Stimulated activated CD4-positive, alpha-beta T cell treated with anti-CD3 and anti-CD28 coated beads, TNF-alpha, amount 100 ng/mL, for 24 hours (primary cell): ENCODE measurements at places on chromosomes 1 and 21.
A peak's percentile ranks its signal among the peaks of the same experiment; 100 is the strongest.

DNA sequence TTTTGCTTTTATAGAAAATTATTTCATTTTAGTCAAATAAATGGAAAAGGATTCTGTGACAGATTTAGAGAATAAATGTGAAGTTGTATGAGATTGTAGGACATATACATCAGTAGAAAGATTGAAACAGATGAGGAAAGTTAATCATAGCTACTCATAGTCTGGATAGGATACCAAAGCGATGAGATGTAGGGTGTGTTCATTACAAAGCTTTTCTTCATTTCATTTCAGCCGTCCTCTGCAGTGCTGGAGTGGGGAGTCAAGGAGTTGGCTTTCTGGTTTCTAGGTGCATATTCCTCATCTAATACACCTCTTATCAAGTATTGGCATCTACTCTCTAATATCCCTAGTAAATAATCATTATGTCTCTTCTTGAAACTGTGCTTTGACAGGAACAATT lies 149.5 kb upstream of the NEGR1 start:
- DNase-seq = no peak

DNA sequence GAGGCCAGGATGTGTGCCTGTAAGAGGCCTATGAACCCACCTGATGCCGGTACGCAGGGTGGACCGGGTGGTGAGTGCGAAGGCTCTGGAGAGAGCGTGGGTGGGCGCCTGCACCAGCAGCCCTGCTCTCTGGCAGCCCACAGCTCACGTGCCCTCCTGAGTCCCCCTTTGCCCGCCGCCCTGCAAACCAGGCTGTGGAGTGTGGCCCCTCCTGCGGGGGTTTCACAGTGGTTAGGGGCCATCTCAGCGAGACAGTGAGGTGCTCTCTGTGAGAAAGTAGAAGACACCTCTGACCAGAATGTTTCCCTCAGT lies 22.3 kb downstream of the RHBG start:
- no peak for DNase-seq

DNA sequence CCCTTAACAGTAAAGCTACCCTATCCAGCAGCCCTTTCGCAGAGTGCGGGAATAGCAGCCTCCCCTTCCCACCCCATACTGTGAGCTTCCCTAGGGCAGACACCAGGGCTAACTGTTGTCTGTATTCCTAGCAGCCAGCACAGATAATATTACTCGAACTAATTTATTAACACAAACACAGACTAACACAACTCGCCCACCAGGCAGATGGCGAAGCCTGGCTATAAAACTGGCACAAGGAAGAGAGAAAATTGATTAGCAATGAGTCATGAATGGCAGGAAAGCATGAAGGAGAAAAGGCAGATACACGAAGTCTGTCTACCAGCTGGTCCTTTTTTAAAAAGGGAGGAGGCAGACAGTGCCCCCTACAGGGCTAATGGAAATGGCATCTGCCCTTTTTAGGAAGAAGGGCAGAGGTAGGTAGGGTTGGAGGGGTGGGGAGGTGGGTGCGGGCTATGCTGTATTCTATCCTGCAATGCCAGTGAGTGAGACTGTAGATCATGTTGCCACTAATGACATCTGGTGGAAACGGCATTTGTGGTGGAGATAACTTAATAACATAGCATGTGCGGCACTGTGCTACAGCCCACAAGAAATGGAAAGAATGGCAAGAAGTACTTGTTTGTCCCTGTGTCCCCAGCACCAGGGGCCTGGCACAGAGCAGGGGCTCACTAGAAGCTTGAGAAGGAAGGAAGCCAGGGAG lies 30.6 kb upstream of the CTPS1 start:
- DNase-seq = peak; percentile 9

- DNase-seq = no peak
Measured at GRCh38 chr1:103326595-103326994, 198.9 kb upstream of the RNPC3 start.

DNA sequence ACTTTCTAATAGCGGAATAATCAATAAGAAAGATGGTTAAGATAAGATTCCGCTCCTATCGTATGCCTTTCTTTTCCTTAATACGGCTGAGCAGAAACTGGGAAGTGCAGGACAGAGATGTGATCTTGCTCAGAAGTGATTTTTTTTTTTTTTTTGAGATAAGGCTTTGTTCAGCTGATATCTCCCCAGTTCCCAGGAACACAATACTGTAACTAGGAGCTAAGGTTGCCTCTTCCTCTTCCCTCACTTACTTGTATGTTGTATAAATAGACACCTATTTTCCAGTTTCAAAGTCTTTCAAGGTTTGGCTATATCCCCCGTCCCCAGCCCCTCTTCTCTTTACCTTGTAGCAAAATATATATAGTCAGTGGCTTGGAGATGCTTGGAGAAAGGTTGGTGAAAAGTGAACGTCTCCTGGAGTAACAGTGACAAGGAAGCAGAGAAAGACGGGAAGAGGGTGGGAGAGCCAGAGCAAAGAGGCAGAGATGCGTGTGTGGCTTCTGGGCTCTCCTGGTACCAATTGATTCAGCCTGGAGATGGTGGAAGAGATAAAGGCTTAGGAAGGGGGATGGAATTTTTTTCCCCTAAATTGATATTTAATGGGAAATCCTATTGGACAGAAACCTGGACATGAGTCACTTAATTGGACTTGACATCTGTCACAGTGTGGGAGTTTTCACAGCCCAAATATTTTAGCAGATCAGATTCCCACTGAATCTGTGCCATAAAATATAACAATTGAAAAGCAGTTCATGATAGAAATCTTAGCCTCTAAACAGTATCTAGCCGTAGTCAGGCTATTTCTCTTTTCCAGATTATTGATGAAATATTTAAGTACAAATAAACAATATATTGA lies at the start of gene NHLH2:
TSS of gene NHLH2 (minus strand) at position 522 of the 856 bp plus-strand sequence. CDS start 2,754 bp downstream, outside the sequence.
- no peak for DNase-seq

DNA sequence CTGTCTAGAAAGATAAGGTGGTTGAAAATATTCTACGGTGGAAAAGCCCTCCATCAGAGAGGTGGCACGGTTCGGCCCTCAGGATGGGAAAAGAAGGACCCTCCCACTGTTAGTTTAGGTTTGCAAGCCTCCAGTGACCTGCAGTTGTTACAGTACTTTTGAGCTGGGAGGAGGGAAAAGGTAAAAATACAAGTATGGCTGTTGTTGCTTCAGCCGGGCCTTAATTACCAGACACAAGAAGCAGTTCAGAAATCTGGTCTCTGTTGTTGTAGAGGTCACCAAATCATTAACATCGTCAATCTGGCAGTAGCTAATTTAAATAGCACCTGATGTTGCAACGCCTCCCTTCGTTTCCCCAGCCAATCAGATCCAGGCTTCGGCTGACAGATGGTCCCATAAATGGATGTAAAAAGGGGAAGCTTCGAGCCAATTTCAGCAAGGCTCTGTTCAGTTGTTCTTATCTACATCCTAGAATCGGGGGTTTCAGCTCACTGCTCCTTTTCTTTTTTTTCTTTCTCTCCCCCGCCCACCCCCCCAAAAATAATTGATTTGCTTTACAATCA lies at the start of gene ELAVL4:
TSS of gene ELAVL4 (plus strand) at position 424 of the 563 bp plus-strand sequence. CDS start 270 bp downstream, outside the sequence.
- no peak for DNase-seq

- no peak for DNase-seq
Measured at GRCh38 chr1:9239622-9240401, 5.2 kb downstream of the H6PD start.

GRCh38 chr1:203166192-203166940 lies 9.3 kb downstream of the MYBPH start:
- DNase-seq = no peak

DNA sequence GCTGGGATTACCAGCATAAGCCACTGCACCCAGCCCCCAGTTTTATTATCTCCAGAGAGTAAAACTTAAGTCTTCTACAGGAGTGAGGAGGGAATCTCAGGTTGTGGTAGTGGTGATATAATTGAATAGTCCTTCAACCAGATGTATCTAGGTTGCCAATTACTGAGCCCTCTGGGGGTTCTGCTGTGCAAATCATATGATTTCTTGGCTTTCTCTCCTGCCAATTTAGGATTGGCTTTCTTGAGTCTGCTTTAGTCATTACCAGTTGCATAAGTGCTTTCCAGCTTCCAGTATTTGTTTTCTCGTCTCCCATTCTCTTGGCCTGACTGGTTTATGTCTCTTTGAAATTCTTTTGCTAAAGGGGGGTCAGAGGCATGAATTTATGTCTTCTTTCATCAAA lies 11.1 kb downstream of the CPT2 start:
- DNase-seq = no peak

GRCh38 chr1:50704126-50704525 lies 255.9 kb downstream of the FAF1 start:
- DNase-seq = peak; percentile 3

DNA sequence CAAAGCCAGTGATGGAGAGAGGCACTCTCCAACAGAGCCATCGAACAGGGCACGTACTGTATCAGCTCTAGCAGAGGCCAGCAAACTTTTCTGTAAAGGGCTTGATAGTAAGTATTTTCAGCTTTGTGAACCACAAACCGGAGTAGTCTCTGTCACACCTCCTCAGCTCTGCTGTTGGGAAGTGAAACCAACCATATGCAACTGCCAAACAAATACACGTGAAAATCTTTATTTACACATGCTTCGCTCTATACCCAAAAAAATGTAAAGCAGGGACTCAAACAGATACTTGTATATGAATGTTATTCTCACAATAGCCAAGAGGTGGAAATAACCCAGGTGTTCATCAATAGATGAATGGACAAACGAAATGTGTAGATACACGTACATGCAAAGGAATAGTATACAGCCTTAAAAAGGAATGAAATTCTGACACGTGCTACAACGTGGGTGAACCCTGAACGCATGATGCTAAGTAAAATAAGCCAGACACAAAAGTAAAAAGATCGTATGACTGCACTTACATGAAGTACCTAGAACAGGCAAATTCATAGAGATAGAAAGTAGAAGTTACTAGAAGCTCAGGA lies 39.0 kb downstream of the SETD4 start:
- DNase-seq = no peak

GRCh38 chr21:33800753-33801423 lies 114.7 kb downstream of the ATP5PO start:
- no peak for DNase-seq

DNA sequence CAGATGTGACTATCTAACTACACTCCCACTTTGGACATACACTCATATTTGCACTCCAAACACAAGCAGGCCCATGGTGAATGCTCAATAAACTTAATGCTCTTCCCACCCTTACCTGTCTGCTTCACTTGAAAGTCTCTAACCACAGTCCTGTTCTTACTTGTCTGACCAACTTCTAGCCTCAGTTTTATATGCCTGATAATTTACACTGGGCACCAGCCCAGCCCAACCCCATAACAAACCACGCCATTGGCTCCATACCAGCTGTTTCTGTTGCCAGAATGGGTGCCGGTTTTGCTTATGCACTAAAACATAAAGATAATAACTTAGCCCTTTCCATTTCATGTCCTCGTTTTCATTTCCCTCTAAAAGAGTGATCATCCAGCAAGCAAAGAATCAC lies 395.4 kb downstream of the NTNG1 start:
- DNase-seq = no peak

GRCh38 chr1:9306006-9306405 lies 13.3 kb downstream of the SPSB1 start:
- DNase-seq = no peak

- DNase-seq = no peak
Measured at GRCh38 chr1:18536915-18537314, 56.2 kb downstream of the KLHDC7A start.

DNA sequence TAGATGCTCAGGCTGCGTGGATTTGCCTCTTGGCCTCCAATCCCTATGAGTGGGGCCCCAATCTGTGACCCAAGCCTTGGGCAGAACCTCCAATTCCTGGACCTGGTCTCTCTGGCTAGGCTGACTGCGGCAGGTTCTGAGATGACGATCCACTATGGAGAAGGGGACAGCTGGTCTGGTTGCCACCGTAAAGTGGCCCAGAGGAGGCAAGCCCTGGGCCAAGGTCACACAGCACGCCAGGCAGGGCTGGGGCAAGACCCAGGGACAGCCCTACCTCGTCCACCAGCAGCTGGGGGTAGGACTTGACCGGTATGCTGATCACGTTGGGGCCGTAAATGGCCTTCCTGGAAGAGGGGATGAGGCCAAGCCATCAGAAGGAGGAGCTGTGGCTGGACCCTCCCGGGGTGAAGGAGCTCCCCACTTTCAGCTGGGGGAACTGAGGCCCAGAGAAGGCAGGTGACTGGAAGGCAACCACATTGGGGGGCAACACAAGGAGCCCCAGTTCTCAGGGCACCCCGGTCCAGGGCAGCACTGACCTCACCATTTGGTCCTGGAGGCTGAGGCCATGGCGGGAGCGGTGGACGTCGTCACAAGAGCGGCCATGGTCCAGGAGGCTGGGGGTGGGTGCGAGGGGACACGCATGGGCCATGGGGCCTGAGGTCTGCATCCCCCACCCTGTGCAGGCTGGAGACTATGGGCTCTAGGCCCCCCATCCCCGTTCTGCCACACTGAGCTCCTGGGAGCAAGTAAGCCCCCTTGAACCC lies 9.8 kb downstream of the ATP13A2 start:
- no peak for DNase-seq

DNA sequence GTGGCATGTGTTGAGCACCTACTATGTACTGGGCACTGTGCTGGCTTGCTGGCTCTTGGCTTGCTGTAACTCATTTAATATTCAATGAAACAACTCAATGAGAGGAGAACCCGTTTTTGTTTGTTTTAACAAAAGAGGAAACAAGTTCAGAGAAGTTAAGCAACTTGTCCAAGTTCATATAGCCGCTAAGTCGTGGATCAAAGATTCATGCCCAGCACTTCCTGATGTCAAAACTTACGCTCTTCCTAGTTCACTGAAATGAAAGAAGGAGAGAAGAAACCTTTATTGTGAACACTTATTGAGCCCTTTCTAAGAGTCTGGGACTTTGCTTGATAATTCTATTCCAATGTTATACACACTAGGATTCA lies 475.9 kb downstream of the PTPRU start:
- no peak for DNase-seq

DNA sequence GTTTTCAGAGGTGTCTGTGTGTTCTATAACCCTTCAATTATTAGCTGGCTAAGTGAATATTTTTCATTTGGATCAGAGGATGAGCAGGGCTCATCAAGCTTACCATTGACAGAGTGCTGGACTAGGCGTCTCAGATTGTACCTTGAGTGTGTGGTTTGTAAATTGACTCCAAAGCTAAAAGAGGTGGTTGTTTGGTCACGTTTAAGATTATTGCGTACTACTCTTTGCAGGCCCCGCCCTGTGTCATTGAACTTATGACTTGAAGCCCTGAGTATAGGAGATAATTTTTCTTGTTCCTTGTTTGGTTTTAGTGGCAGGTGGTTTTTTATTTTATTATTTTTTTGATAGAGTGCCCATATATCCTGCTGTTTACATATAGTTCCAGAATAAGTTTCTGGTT lies 17.7 kb downstream of the MRPS6 start:
- DNase-seq = no peak

DNA sequence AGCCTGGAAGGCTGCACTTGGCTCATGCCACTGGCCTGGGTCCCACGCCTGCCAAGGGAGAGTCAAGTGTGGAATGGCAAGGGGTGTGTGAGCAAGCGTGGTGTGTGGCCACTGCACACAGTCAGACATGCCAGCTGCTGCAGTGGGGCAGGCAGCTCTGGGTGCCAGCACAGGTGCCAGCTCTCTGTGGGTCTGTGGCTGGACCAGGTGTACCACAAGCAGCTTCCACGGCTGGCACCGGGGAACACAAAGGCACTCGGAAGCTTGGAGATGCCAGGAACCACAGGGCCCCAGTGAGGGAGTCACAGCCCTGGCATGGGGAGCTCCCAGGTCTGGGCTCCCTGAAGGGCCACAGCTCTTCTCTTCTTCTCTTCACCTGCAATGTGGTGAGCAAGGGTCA lies 34.8 kb downstream of the ACTL8 start:
- no peak for DNase-seq

GRCh38 chr1:224881762-224882211 lies 47.7 kb upstream of the DNAH14 start:
- no peak for DNase-seq
